ENCODE measurements at places on chromosomes 7 and 10. TPM values are rescaled to one million over a fixed set of nuclear protein-coding genes. Genes with fewer than 3 reads are reported as not detected.

GRCh38 chr10:80382989-80383388 is 25.4 kb upstream of the PRXL2A start:
- peaks cover 1% of the 10 kb centered on the region for H3K4me1 ChIP-seq
- no peaks in the 10 kb centered on the region for H3K27me3 ChIP-seq
- H3K27ac ChIP-seq: no peak overlapping the region
- no peak overlapping the region for H3K4me3 ChIP-seq

GRCh38 chr7:37417107-37417474 is 31.6 kb downstream of the ELMO1 start:
- H3K27ac ChIP-seq: no peak overlapping the region
- H3K4me1 ChIP-seq: peaks cover 22% of the 10 kb centered on the region
- no peak for DNase-seq

DNA sequence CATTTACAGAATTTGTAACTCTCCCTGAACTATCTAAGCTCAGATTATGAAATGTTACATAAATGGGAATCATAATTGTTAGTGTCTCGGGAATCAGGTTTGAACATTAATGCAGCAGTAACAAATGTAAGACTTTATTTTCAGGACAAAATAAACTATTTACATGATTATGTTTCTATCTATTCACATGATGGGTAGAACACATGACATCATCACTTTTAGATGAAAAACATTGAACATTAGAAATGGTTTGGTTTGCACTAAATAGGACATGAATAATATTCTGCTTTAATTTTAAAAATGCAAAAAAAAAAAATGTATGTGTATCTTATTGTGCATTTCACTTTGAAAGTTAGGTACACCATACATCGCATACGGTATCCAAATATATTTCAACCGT is 745.5 kb upstream of the POT1 start:
- no peaks in the 10 kb centered on the region for H3K4me1 ChIP-seq
- no peaks in the 10 kb centered on the region for H3K36me3 ChIP-seq
- H3K4me3 ChIP-seq: no peak overlapping the region
- H3K27me3 ChIP-seq: no peaks in the 10 kb centered on the region

GRCh38 chr7:37039131-37039749 is 314.9 kb upstream of the AOAH start:
- no peaks in the 10 kb centered on the region for H3K27me3 ChIP-seq
- no peak overlapping the region for H3K27ac ChIP-seq
- no peak overlapping the region for H3K4me3 ChIP-seq
- no peaks in the 10 kb centered on the region for H3K36me3 ChIP-seq

RBM20 gene
- total RNA-seq: 3.4 TPM

- H3K27me3 ChIP-seq: no peaks in the 10 kb centered on the region
- no peak overlapping the region for H3K4me3 ChIP-seq
- no peaks in the 10 kb centered on the region for H3K36me3 ChIP-seq
- no peak for DNase-seq
- no peak overlapping the region for H3K27ac ChIP-seq
These were observed 40.2 kb downstream of the SEMA3E start for GRCh38 chr7:83608716-83609115.

Data from suprapubic skin (tissue), 4 donors.